Activated T-helper 1 cell treated with Interleukin-2 at 50 U/mL for 16 hours (primary cell): ENCODE measurements at places on chromosomes 6 and 20.

- no peak for DNase-seq
These were observed 97.5 kb upstream of the ZBTB24 start for GRCh38 chr6:109580519-109580918.

DNA sequence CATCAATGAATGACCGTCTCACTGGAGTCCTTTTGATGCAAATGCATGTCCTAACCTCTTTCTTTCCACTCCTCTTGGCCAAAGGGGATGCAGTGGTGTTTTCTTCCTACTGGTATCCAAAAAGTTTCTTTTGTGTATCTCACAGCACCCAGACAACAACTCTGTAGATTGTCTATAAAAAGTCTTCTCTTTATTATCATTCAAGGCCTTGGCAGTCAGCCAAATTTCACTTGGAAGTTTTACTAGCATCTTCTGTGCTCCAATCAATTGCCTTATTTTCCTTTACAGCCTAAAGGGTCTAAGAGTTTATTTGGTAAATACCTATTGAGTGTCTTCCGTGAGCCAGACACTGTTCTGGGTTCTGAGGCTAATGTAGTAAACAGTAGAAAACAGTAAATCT, 150.2 kb upstream of the RNF217 start:
- DNase-seq: no peak

- no peak for DNase-seq
These were observed 48.0 kb downstream of the MUC22 start for GRCh38 chr6:31058128-31058894.

- no peak for DNase-seq
These were observed 43.4 kb upstream of the RALGAPA2 start for GRCh38 chr20:20755674-20756319.

GRCh38 chr20:47018381-47018780, 123.7 kb downstream of the EYA2 start:
- DNase-seq: no peak

GRCh38 chr6:3499603-3500002, 42.8 kb upstream of the SLC22A23 start:
- no peak for DNase-seq

DNA sequence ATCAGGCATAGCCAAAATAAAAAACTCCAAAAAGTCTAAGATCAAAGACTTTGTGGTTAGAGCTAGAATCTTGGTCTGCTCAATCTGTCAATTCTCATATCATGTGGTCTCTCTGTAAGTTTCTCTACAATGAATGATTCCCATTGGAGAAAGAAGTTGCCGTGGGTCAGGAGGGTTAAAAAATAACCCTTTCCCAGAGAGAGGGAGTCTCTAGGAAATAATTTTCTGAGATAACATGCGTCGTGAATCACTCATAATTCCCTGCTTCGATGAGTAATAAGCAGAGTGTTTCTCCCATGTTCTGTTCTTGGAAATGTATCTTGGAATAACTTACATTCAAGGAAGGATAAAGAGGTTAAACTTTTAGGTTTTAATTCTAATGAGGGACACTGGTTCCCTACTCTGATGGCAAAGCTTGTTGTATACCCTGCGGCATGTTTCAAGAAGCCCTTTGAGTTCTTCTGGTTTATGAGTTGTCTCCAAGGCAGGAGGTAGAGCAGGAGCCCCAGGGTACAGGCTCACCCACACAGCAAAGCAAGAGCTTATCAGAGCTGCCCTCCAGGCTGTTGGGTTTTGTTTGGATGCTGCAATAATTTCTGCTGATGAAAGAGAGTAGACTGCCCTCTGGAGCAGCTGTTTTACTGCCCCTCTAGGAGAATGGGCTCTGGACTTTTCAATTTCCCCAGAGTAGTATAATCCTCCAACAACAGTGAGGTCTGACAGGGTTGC, 599.1 kb downstream of the QKI start:
- no peak for DNase-seq

- no peak for DNase-seq
These were observed 85.7 kb upstream of the CDH4 start for GRCh38 chr20:61166324-61166723.

DNA sequence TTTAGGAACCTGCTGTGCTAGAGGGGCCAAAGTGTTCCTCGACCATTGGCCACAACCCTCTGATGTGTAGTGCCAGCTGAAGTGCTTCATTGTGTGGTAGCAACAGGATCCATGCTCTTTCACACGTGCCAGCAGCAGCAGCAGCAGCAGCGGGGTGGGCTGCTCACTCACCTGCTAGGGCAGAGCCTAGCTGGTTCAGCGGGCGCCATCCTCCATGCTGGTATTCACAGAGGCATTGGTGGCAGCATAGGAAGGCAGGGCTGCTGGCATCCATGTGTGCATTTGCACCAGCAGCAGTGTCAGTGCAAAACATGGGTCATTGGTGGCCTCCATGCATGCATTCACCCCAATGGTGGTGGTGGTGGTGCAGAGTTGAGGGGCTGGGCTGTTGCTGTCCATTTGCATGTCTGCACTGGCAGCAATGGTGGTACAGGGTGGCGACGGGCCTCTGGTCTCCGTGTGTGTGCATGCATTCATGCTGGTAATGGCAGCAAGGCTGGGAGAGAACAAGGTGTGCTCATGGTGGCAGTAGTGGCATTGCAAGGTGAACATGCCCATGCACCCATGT, 13.2 kb upstream of the TINAG start:
- DNase-seq: no peak

DNA sequence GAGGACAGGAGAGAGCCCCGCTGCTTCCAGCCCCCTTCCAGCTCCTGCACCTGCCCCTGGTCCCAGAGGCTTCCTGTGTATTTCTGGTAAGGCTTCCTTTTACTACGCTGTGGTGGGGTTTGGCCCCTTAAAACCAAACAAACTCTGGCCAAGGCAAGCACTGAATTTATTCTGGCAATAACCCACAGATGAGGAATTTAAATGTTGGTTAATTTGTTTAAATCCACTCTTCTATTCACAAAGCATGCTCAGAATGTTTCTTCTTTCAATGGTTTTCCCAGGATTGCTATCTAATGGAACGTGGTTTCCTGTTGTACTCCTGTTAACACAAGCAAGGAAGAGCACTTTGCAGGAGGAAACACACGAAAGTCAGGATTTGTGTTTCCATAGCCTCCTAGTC, 236.5 kb upstream of the FOXQ1 start:
- no peak for DNase-seq

DNA sequence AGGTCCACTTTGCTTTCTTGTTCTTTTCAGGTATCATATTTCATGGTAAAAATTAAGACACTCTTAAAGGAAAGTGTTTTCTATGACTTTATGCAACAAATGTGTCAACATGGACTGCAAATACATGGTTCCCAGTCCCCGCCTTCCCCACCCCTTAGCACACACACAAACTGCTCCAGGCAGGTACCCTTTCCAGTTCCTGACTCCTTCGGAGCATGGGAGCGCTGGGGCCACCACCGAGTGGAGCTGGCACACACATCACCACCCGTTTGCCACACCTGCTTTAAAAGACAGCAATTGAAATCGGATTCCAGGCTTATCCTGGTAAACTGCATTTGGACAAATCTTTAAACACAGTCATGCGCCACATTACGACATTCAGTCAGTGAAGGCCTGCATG, 22.2 kb downstream of the RNASET2 start:
- no peak for DNase-seq

- no peak for DNase-seq
These were observed 57.5 kb downstream of the MBOAT1 start for GRCh38 chr6:20154753-20155152.

DNA sequence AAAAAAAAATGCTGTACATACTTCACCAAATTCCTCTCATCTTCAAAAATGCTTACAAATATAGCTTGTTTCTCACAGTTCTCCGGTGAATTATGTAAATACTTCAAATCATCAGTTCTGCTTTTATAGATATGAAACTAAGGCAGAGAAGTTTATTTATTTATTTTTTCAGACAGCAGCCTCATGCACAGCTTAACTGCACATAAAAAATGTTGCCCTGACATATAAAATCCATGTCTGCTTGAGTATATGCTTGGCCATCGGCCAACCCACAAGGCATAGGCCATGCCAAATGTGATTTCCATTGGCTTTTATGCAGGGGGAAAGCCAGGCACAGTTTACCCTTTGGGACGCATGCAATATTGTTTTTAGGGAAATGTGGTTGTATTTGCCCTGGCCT, 57.3 kb upstream of the PHACTR2 start:
- no peak for DNase-seq

DNA sequence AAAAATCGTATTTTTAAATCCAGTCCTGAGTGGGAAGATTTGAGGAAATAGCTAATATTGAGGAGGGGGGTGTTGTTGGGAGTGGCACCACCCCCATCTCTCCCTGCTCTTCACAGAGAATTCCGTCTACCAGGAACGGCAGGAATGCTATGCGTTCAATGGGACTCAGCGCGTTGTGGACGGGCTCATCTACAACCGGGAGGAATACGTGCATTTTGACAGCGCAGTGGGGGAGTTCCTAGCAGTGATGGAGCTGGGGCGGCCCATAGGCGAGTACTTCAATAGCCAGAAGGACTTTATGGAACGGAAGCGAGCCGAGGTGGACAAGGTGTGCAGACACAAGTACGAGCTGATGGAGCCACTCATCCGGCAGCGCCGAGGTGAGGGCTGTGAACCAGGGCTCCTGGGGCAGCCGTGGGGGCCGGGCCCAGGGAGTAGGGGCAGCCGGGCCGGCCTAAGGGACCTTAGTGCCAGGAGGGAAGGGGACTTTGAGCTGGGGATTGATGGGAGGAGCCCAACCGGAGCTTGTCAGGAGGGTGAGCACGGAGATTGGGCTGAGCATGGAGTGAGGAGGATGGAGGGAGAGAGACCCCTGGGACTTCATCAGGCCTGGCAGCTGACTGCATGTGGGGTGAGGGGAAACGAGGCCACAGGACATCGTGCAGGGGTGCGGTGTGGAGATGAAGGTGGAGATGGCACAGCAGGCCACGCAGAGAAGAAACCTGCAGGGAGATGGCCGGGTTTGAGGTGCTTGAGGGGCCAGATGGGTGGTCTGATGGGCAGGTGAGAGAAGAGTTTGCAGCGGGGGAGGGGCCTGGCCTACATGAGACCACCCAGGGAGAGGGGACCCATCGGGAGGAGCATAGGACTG, 41.3 kb downstream of the HLA-DPB1 start:
- DNase-seq: no peak

GRCh38 chr6:169896826-169897456, 145.5 kb downstream of the ERMARD start:
- no peak for DNase-seq

GRCh38 chr20:9583151-9583550, 68.8 kb downstream of the LAMP5 start:
- DNase-seq: no peak

DNA sequence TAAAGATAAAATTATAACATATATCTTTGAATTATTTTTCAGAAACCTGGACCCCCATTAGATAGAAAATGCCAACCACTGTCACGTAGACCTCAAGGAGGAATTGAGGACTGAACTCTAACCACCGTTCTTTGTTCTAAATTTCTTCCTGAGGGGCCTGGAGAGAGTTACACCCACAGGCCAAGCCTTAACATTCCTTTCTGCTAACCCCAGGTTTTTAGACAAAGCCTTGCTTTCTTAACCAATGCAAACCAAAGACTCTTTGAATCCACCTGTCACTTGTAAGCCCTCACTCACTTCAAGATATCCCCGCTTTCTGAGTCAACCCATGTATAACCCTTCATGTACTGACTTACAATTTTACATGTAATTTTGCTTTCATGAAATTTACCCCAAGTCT, 41.0 kb downstream of the SNX14 start:
- no peak for DNase-seq

DNA sequence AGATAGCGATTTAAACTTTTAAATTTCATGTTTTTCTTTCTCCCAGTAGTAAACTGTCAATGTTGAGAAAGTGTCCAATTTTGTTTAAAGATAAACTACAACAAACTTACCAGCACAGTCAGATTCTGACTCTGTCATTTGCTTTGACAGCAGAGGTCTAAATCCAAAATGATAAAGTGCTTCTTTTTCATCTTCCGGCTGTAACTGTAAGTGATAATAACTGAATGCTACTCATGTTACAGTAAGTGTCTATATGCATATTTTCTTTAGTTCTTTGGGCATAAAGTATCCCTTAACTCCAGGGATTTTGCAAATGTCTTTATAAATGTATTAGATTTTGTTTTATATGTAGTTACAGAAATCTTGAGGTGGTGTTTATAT, 610.4 kb downstream of the RFPL4B start:
- DNase-seq: no peak

GRCh38 chr6:100177956-100178355, 183.9 kb upstream of the MCHR2 start:
- DNase-seq: no peak

DNA sequence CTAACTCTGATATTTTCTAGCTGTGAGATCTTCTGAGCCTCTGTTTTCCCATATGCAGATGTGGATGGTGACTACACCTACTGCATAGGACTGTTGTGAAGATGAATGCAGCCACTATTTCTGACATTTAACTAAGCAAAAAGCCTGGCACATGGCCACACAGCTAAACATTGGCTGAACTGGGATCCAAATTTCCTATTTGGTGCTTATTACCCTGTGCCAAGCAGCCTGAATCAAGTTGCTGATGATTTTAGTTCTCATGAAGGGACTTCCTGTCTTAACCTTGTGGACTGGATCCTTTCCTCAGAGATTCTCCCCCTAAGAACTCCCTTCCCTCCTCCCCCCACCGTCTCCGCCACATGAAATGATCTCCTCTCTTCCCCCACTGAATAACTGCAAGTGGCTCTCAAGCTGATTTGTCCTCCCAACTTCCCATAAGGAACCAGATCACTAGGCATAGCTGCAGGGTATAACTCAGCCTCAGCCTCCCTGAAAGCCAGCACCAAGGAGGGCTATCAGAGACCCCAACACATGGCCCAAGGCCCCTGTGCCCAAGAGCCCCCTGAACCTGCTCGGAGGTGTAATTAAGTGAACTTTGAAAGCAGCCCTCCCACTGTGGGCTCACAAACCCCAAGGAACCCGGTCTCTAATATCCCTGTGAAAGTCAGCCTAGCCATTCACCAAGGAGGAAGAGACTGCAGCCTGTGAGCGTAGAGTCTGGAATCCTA, 55.7 kb downstream of the MAFB start:
- no peak for DNase-seq

GRCh38 chr6:52297433-52297832, 12.9 kb upstream of the MCM3 start:
- DNase-seq: no peak
